DND-41 (cell line): ENCODE measurements at places on chromosomes 1 and 21.

DNA sequence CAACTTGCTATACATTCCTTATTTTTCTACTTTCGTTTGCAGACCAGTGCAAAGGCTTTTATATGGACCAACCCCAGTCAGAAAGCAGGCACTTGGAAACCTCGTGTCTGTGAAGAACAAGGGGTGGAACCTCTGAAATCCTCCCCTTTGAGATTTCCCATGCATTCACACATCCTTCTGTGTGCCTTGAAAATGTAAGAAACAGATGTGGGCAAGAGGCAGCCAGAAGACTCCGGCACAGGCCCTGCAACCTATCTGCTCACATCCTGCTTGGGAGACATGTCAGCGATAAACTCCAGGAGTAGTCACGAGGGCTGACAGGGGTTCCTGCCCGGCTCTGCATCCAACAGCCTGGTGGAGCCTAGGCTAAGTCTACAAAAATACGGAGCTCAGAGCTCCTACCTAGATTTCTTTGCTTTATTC, 42.5 kb downstream of the ETS2 start:
- H3K36me3 ChIP-seq = no peaks in the 10 kb centered on the region
- DNase-seq = no peak
- H3K4me3 ChIP-seq = no peak overlapping the region

DNA sequence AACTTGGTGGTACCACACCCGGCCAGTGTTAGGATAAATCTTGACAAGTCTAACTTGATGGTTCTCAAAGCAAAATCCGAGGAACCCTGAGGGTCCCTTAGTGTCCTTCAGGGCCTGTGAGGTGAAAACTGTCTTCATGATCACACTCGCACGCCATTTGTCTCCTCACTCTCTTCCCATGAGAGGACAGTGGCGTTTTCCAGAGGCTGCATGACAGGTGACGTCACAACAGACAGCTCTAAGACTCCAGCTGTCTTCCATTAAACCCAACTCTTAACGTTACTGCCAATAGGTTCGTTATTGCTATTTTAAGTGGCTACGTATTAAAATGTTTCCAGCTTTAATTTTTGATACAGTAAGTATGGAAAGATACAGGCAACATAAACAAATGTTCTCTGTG, 13.8 kb downstream of the CFAP74 start:
- no peaks in the 10 kb centered on the region for H3K36me3 ChIP-seq
- H3K27ac ChIP-seq = no peak overlapping the region
- H3K27me3 ChIP-seq = no peaks in the 10 kb centered on the region
- no peaks in the 10 kb centered on the region for H3K4me1 ChIP-seq
- no peak overlapping the region for H3K4me3 ChIP-seq

DNA sequence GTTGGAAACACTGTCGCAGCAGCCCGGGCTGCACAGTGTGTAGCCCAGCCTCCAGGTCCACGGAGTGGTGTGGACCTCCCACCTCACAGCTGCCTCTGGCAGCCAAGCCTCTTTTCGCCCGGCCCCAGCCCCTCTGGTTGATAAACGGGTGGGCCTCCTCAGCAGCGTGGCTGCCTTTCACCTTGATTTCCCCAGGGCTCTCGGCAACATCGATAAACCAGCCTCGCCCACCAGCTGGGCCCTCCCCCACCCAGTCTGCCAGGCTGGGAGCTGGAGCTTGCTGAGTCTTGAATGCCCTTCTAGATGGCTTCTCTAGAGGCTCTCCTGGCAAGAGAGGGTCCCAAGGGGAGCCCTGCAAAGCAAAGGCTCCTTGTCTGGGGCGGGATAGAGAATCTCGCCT, 31.0 kb upstream of the LHX4 start:
- 0 out of 2 replicates have a peak, but pooled peaks cover 6% of the 10 kb centered on the region for H3K36me3 ChIP-seq
- no peak for DNase-seq
- H3K27me3 ChIP-seq = no peaks in the 10 kb centered on the region

GRCh38 chr1:65265651-65266351, 43.5 kb upstream of the DNAJC6 start:
- DNase-seq = no peak
- no peaks in the 10 kb centered on the region for H3K36me3 ChIP-seq
- H3K27ac ChIP-seq = no peak overlapping the region
- H3K4me3 ChIP-seq = no peak overlapping the region

DNA sequence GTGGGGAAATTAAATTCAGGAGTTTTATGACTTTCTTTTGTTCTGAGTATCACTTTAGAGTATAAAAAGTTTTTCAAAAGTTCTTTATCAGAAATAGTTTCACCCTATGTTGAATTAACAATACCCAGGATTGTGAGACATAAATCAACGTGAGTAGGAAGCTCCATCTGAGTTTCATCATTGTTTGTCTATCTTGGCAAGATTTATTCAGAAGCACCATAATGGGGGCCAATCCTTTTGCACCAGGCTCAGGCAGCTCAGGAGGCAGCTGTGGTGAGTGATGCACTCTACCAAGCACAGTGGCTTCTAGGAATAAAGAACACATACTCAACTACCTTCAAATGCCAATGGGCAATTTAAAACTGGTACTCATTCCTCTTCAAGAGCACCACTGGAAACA, 12.0 kb downstream of the CREG1 start:
- no peaks in the 10 kb centered on the region for H3K4me1 ChIP-seq
- no peaks in the 10 kb centered on the region for H3K27me3 ChIP-seq
- no peak overlapping the region for H3K4me3 ChIP-seq
- no peak overlapping the region for H3K27ac ChIP-seq

- H3K4me1 ChIP-seq = no peaks in the 10 kb centered on the region
- H3K27me3 ChIP-seq = no peaks in the 10 kb centered on the region
- H3K4me3 ChIP-seq = no peak overlapping the region
- H3K27ac ChIP-seq = no peak overlapping the region
- peaks cover 76% of the 10 kb centered on the region for H3K36me3 ChIP-seq
- no peak for DNase-seq
Observed at GRCh38 chr1:203813581-203814341, 18.3 kb downstream of the ZBED6 start.

DNA sequence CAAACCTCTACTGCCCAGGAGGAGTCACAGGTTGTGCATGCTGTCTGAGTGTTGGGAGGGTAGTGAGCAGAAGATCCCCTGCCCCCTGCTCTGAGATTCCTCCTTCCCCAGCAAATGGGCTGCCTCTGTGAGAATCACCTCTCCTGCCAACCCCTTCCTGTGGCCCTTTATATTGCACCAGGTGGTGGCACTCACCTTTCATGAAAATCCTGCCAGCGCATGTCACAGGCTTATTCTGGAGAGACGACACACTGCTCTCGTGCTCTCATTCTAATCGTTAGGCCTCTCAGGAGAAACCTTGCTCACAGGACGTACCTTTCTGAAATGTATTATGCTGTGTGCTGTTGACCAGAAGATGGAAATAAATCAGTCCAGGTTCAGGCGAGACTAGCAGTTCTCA, 113.7 kb downstream of the RGL1 start:
- peaks cover 7% of the 10 kb centered on the region for H3K4me1 ChIP-seq
- H3K36me3 ChIP-seq = no peaks in the 10 kb centered on the region
- H3K4me3 ChIP-seq = no peak overlapping the region
- H3K27ac ChIP-seq = no peak overlapping the region
- H3K27me3 ChIP-seq = no peaks in the 10 kb centered on the region

DNA sequence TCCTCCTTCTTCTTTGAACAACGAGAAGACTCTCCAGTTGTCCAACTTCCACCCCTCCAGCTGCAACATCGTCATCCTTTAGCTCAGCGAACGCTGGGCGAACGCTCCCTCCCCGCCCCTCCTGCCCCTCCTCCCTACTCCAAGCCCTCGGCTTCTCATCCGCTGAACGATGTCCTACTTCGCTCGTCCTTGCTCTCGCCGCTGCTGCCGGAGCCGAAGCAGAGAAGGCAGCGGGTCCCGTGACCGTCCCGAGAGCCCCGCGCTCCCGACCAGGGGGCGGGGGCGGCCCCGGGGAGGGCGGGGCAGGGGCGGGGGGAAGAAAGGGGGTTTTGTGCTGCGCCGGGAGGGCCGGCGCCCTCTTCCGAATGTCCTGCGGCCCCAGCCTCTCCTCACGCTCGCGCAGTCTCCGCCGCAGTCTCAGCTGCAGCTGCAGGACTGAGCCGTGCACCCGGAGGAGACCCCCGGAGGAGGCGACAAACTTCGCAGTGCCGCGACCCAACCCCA, at the start of gene BCAN:
BCAN (plus strand) TSS at position 357 of the 504 bp plus-strand sequence. CDS start 3,938 bp downstream, outside the sequence.
- peaks cover 14% of the 10 kb centered on the region for H3K27me3 ChIP-seq
- H3K36me3 ChIP-seq = no peaks in the 10 kb centered on the region
- no peak for DNase-seq
- H3K4me3 ChIP-seq = no peak within 1 kb of the TSS
- H3K27ac ChIP-seq = no peak within 1 kb of the TSS

GRCh38 chr1:29270929-29271521, 34.7 kb downstream of the PTPRU start:
- no peak overlapping the region for H3K4me3 ChIP-seq
- no peaks in the 10 kb centered on the region for H3K4me1 ChIP-seq
- DNase-seq = no peak

- DNase-seq = no peak
- no peaks in the 10 kb centered on the region for H3K36me3 ChIP-seq
- no peaks in the 10 kb centered on the region for H3K4me1 ChIP-seq
- no peak overlapping the region for H3K4me3 ChIP-seq
- no peaks in the 10 kb centered on the region for H3K27me3 ChIP-seq
Observed at GRCh38 chr1:109713636-109714035, 1.6 kb downstream of the GSTM5 start.

DNA sequence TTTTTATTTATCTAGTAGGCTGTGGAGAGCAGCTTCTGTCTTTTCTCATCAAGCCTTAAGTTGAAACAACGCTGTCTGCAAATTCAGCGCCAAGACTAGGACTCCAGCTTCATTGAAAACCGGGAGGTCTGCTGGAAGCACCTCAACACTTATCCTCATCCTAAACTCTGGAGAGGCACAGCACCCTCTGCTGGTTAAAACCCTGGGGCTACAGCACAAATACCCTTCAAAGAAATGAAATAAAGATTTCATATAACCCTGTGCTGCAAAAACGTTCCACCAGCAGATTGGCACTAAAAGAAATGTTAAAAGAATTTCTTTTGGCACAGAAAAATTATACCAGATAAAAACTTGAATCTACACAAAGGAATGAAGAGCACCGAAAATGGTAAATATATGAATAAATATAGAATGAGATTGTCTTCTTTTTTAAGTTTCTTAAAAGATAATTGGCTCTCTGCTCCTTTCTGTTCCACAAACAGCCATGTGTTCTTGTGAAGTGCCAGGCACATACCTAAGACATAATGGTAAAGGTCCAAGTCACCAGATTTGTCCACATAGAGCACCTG, 227.7 kb upstream of the SAMSN1 start:
- H3K36me3 ChIP-seq = no peaks in the 10 kb centered on the region
- no peak overlapping the region for H3K4me3 ChIP-seq
- no peak overlapping the region for H3K27ac ChIP-seq
- no peaks in the 10 kb centered on the region for H3K27me3 ChIP-seq
- H3K4me1 ChIP-seq = no peaks in the 10 kb centered on the region

- H3K4me1 ChIP-seq = no peaks in the 10 kb centered on the region
- no peaks in the 10 kb centered on the region for H3K27me3 ChIP-seq
- H3K27ac ChIP-seq = no peak overlapping the region
- H3K4me3 ChIP-seq = no peak overlapping the region
Observed at GRCh38 chr1:168004531-168004930, 67.7 kb upstream of the MPC2 start.

- DNase-seq = no peak
- H3K36me3 ChIP-seq = peaks cover 91% of the 10 kb centered on the region
- H3K27me3 ChIP-seq = no peaks in the 10 kb centered on the region
- no peak overlapping the region for H3K4me3 ChIP-seq
Observed at GRCh38 chr1:180092931-180093650, 61.6 kb upstream of the QSOX1 start.

GRCh38 chr1:70910013-70910412, 137.6 kb downstream of the PTGER3 start:
- no peak overlapping the region for H3K4me3 ChIP-seq
- no peaks in the 10 kb centered on the region for H3K27me3 ChIP-seq
- peak; percentile 51 for DNase-seq
- H3K4me1 ChIP-seq = peaks cover 47% of the 10 kb centered on the region

DNA sequence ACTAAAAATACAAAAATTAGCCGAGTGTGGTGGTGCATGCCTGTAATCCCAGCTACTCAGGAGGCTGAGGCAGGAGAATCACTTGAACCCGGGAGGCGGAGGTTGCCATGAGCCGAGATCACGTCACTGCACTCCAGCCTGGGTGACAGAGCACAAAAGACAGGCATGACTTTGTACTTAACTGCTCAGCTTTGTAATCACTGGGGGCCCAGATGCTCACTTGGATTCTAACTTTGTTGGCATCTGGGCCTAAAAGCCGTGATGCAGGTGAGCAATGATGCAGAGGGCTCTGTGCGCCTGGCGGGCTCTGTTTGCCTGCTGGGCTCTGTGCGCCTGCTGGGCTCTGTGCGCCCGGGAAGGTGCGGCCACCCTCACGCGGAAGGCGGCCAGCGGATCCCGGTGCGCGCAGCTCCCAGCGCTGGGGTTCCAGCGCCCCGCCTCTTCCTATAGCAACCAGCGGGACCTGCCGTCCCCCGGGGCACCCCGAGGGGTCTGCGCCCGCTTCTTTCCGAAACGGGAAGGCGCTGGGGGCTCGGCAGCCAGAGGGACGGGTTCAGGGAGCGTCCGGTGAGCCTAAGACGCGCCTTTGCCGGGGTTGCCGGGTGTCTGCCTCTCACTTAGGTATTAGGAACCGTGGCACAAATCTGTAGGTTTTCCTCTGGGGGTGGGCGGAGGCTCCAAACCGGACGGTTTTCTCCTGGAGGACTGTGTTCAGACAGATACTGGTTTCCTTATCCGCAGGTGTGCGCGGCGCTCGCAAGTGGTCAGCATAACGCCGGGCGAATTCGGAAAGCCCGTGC, 31.7 kb downstream of the PRMT2 start:
- H3K4me3 ChIP-seq = no peak overlapping the region
- peaks cover 29% of the 10 kb centered on the region for H3K36me3 ChIP-seq
- no peak overlapping the region for H3K27ac ChIP-seq
- H3K4me1 ChIP-seq = no peaks in the 10 kb centered on the region

- no peak overlapping the region for H3K27ac ChIP-seq
- H3K27me3 ChIP-seq = no peaks in the 10 kb centered on the region
- DNase-seq = no peak
- peaks cover 1% of the 10 kb centered on the region for H3K4me1 ChIP-seq
Observed at GRCh38 chr1:179287946-179288345, 5.7 kb upstream of the SOAT1 start.

- H3K4me1 ChIP-seq = no peaks in the 10 kb centered on the region
- no peak for DNase-seq
- H3K27ac ChIP-seq = no peak overlapping the region
- H3K27me3 ChIP-seq = no peaks in the 10 kb centered on the region
- H3K36me3 ChIP-seq = no peaks in the 10 kb centered on the region
Observed at GRCh38 chr1:15077384-15077783, 76.2 kb upstream of the TMEM51 start.

- no peaks in the 10 kb centered on the region for H3K36me3 ChIP-seq
- no peak for DNase-seq
- no peaks in the 10 kb centered on the region for H3K4me1 ChIP-seq
- H3K4me3 ChIP-seq = no peak overlapping the region
Observed at GRCh38 chr1:76687307-76688175, 179.7 kb upstream of the ST6GALNAC5 start.

DNA sequence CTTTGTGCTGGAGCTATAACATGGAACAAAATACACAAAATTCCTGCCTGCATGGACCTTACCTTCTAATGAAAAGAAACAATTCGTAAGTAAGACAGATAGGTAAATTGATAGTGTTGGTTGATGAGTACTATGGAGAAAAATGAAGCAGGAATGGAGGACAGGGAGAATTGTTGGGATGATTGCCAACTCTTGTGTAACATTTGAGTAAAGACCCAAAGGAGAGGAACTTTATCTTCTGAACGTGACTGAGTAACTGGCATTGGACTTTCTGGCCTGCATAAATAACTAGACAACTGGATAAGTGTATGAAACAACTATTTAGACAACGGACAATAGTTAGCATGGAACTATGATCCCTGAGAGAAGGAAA, 6.8 kb upstream of the EFCAB14 start:
- no peak overlapping the region for H3K4me3 ChIP-seq
- H3K27ac ChIP-seq = no peak overlapping the region
- H3K4me1 ChIP-seq = no peaks in the 10 kb centered on the region
- no peaks in the 10 kb centered on the region for H3K27me3 ChIP-seq
- DNase-seq = no peak
- H3K36me3 ChIP-seq = no peaks in the 10 kb centered on the region
